ENCODE measurements at places on chromosomes 6 and 20.

- DNase-seq, result no peak
Measured at GRCh38 chr6:128149796-128150195, 248.9 kb upstream of the THEMIS start.

- no peak for DNase-seq
Measured at GRCh38 chr6:10307476-10307875, 107.4 kb downstream of the TFAP2A start.

GRCh38 chr6:63558278-63558677, 14.0 kb upstream of the LOC128125822 start:
- no peak for DNase-seq

DNA sequence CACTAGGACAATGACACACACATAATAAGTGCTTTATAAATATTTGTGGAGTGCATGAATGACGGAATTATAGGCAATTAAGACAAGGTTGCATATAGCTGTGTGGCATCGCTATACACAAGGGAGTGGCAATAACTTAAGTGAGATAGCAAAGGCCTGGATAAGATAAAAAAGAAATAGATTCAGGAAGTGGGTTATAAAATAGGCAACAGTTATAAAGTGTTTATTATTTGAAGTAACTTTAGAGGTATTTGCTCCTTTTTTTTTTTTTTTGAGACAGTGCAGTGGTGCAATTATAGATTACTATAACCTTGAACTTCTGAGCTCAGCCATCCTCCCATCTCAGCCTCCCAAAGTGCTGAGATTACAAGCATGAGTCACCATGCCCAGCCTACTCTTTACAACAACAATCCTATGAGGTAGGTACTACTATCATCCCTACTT, 75.9 kb upstream of the LOC128125822 start:
- DNase-seq, result no peak

DNA sequence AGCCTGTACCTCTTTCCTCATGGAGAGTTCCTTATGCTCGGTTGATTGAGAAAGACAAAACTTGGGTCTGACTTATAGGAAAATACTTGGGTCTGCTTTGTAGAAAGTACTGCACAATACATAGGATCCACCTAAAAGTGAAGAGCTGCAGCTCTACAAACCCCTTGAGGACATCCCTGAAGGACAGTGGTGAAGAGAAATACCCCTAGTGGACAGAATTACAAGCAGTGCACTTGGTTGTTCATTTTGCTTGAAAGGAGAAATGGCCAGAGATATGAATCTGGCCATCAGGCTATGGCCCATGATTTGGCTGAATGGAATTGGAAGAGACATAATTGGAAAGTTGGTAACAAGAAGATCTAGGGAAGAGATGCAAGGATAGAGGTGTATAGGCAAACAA, 8.3 kb downstream of the CD24 start:
- DNase-seq, result no peak

DNA sequence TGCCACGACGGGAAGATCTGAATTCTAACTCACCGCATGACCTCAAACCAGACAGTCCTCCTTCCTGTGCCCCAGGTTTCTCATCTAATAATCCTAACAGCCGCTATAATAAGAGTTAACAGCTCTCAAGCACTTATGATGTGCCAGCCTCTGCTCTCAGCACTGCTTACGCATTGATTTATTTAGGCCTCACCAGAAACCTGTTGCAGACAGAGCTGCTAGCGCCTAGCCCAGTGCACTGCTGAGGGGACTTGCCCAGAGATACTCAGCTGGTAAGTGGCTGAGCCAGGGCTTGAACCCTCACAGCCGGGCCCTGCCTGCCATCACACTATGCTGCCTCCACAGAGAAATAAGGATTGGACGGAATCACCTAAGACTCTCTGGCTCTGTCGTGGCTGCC, 37.7 kb downstream of the GRM4 start:
- DNase-seq, result no peak

DNA sequence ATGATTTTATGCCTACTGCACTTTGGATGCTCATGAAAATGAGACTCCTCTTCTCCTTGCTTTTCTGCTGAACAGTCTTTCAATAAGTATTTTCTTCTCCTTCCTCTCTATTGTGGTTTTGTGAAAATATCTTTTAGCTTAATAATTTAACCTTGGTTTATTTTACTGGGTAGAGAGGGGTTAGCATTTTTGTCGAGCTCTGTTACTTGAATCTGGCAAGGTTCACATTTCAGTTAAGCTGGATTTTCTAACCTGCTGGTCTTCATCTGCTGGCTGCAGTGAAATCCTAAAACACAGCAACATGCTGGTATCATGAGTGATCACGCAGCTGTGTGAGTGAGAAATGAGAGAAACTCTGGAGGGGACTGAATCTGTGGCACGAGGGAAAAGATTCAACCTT, 222.7 kb upstream of the NOX3 start:
- no peak for DNase-seq

- no peak for DNase-seq
Measured at GRCh38 chr20:56383334-56383733, 8.7 kb downstream of the AURKA start.

DNA sequence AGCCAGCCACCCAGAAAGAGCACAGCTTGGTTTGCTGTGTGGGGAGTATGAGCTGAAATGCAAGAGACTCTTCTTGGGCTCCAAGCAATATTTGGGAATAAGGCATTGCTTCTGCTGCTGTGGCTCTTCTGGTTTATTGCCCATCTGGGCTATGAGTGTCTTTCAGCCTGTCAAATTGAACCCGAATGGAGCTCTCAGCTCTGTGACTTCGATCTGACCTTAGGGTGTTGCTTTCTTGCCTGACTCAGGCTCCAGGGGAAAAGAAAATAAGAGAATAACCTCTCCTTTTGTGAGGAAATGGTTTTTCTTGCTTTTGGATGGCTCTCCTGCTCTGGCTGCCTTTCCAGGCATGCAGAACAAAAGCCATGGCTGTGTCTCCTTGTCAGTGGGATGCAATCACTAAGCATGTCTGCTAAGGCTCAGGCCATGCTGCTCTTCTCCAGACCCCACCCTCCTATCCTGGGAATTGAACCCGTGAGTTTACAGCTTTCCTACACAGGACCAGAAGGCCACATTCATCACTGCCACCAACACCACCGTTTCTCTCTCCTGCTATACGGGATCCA, 169.4 kb upstream of the JAG1 start:
- DNase-seq, result no peak

DNA sequence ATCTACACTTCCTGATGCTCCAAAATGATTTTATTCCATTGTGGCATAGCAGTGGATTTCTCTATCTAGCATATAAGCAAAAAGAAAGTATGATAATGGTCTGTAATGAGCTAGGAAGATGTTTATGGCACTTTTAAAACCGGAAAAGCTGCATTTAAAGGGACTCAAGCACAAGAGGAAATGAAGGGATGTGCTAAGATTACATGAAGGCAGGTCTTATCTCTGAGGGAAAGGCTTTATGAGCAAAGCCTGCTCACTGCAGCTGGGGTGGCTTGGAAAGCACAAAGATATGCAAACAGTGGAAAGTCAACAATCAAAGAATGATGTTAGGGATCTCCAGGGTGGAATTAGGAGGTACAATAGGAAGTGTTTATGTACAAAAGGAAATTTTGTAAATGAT, 138.2 kb downstream of the TENT5A start:
- DNase-seq, result no peak

DNA sequence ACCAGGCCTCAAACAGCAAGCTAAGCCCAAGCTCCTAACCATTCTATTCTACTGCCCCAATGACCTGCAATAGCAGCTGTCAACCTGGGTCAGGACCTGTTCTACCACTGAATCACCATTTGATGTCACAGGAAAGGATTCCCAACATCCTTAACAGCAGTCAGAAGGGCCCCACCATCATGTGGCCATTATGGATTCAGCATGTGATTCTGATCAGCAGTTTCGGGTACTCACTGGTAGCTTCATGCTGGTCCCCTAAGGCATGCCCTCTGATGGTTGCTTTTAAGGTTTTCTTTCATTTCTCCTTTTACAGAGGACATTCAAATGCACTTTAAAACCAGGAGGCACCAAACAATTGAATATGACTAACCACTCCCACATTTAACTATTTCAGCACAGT, 37.3 kb upstream of the MAP7 start:
- no peak for DNase-seq

DNA sequence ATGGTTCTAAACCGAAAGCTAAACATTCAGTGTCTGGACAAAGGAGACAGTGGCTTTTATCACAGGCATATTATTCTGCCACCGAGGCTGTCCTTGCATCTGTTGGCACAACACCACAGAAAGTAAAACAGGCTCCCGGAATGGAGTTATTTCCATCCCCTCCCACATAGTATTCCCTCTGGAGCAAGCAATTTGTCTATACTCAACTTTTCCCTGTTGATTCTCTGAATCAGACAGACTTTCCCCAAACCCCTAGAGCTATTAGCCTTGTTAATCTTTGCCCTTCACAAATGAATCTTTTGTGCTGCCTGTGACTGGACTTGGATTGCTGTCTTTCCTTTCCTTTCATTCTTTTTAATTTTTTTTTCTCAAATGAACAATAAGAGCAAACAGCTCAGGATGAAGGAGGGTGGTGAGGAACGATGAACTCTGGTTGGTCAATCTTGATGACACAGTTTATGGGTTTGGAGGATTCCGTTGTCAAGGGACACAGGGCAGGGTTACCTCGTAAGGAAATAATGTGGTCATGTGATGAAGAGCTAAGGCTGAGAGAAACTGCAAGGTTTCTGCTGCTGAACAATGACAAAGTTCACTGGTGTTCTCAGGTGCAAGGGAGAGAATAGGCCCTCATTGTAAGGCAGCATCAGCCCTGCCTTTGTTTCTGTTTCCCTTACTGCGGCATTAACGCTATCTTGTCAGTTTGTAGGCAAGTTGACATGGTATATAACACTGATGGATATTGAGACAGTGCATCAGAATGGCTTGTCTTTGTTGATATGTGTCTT, 275.0 kb upstream of the BMP2 start:
- DNase-seq, result no peak

DNA sequence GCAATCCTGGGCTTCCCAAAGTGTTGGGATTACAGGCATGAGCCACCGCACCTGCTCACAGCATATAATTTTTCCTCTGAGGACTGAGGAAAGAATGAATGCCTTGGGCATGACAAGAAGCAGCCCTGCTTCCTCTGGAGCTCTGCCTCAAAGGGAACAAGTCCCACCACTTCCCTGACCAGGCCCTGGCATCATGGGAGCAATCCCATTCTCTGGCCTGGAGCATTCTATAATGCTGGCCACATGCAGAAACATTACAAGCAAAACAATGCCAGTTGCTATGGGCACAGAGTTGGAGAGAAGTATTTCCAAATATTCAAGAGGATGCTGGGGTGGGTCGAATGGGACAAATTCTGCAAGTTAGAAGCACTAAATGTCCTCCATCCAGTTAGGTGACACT, 41.5 kb upstream of the ARMH2 start:
- DNase-seq, result no peak

GRCh38 chr6:88171312-88171711, 5.2 kb upstream of the CNR1 start:
- DNase-seq, result no peak

GRCh38 chr6:72975352-72975752, 249.9 kb downstream of the KHDC1L start:
- DNase-seq, result no peak

DNA sequence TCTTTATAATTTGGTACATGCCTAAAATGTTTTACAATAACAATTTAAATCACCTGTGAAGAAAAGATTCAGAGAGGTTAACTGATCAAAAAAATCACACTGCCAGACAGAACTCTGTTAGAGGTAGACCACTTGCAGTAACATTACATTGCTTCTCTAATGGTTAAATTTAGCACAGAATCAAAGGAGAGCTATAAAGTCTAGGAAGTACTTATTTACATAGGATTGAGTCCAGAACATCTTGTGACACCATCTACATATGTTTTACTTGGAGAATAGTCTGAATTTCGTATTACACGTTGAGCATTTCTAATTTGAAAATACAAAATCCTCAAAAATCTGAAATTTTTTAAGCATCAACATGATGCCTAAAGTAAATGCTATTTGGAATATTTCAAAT, 17.2 kb upstream of the TBC1D20 start:
- DNase-seq, result no peak

Measured in substantia nigra (tissue), 51 donors.